Stimulated activated CD8-positive, alpha-beta memory T cell treated with anti-CD3 and anti-CD28 coated beads, Interleukin-2, amount 100 ng/mL, for 48 hours (primary cell): ENCODE measurements at places on chromosomes 16 and 17.

GRCh38 chr16:4169415-4169814 is 53.2 kb upstream of the ADCY9 start:
- no peak for DNase-seq

GRCh38 chr16:11242658-11243057 is 13.3 kb downstream of the SOCS1 start:
- no peak for DNase-seq

DNA sequence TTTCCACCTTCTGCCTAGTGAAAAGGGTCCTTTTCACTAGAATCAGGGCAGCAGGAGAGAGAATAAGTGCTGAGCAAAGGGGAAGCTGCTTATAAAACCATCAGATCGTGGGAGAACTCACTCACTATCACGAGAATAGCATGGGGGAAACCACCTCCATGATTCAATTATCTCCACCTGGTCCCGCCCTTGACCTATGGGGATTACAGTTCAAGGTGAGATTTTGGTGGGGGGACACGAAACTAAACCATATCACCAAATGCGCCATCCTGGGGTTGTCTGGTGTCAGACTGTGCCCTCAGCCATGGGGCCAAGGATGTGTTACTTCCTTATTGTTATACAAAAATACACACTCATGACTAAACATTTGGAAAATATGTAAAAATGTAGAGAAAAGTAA is 10.4 kb upstream of the KATNB1 start:
- no peak for DNase-seq

DNA sequence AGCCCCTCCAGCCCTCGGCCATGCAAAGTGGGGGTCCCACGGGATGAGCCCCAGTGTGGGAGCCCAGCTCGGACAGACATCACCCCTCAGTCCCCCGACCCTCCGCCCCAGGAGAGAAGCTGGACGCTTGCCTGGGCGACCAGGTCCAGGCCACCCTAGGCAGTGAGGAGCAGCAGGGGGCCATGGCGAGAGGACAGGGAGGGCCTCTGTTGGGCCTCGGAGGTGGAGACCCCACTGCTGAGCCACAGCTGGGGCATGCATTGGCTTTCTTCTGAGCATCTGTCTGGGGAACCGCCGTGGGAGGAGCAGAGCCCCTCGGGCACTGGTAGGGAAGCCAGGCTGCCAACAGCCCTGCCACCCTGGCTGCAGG is 13.0 kb downstream of the ACTG1 start:
- no peak for DNase-seq

GRCh38 chr16:10616756-10617640 is 36.6 kb upstream of the EMP2 start:
- no peak for DNase-seq

- no peak for DNase-seq
Observed at GRCh38 chr16:369866-370436, 387 bp downstream of the MRPL28 start.

DNA sequence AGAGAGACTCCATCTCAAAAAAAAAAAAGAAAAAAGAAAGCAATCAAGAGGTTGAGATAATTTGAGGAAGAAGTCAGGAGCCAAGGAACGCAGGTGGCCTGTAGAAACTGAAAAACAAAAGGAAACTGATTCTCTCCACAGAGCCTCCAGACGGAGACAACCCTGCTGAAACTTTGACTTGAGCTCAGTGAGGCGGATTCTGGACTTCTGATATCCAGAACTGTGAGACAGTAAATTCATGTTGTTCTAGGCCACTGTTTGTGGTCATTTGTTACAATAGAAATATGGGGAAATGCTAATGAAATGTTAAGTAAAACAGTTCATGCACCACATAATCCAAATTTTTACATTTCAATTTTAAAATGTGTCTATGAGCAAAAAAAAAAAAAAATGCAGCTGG is 5.2 kb downstream of the MBTPS1 start:
- no peak for DNase-seq

DNA sequence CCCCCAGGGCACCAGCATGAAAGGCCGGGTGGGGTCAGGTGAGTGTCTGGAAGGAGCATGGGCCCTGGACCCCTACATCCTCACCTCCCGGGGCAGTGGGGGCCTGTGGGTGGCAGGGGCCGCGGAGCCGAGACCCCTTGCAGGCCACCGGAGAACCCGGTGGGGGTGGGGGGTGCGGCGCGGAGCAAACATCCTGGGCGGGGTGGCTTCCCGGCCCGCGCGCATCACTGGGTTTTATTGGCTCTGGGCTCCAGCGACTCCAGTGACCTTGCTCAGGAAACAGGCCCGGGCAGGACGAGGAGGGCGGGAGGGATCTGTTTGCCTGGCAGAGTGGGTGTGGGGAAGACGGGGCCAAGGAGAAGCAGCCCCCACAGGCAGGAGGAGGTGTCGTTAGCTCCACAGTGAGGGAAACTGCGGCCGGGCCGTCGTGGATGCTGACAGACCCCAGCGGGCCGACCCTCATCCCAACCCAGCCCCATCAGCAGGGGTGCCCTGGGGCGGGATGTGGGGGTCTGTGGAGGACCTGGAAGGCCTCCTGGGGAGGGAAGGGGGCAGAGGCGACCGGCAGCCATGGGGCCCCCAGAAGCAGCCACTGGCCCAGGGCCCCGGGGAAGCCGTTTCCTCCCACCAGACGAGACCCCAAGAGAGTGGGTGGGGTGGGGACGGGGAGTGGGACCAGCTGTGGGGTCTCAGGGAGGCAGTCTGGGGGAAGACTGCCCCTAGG is 10.6 kb downstream of the SSTR5 start:
- DNase-seq: no peak

DNA sequence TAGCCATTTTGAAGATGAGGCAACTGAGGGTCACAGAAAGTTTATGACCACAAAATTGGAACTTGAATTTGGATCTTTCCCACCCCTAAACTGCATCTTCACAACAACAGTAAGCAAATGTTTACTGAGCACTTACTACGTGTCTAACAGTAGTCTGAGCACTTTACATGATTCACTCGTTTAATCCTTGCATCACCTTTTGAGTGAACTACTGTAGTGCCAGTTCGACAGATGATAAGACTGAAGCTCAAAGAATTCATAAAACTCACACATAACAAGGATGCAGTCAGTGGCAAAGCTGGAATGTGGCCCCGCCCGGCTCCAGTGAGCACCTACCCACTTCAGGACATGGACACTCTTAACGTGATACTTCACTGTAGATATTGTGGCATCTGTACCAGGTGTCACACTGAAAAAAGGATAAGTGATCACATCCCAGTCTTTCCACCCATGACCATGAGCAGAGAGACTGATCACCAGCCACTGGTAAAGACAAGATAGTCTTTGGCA is 36.0 kb upstream of the HLF start:
- DNase-seq: no peak

- no peak for DNase-seq
Observed at GRCh38 chr17:50672831-50673551, 34.7 kb downstream of the ANKRD40 start.

DNA sequence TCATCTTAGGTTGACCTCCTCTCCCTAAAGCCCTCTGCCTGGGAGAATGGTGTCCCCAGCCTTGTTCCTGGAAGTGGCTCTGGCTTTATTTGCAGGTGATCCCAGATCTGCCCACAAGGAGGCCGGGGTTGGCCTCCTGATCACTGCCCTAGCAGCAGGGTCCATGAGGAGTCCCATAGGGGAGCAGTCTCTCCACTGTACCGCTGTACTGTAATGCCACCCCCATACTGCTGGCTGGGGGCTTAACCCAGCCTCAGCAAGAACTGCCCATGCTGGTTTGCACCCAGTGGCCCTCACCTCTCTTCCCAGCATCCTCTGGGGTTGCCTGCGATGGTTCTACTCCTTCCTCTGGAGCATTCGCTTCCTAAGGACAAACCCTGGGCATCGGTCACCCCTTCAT is 39.1 kb downstream of the PSME3IP1 start:
- no peak for DNase-seq

GRCh38 chr16:88922114-88922825 is 54.7 kb downstream of the CBFA2T3 start:
- no peak for DNase-seq

- DNase-seq: no peak
Observed at GRCh38 chr16:11392041-11392581, 46.9 kb downstream of the RMI2 start.
